ENCODE measurements at places on chromosomes 3 and 15.

- DNase-seq: no peak
Observed at GRCh38 chr15:37891766-37892368, 42.6 kb upstream of the TMCO5A start.

DNA sequence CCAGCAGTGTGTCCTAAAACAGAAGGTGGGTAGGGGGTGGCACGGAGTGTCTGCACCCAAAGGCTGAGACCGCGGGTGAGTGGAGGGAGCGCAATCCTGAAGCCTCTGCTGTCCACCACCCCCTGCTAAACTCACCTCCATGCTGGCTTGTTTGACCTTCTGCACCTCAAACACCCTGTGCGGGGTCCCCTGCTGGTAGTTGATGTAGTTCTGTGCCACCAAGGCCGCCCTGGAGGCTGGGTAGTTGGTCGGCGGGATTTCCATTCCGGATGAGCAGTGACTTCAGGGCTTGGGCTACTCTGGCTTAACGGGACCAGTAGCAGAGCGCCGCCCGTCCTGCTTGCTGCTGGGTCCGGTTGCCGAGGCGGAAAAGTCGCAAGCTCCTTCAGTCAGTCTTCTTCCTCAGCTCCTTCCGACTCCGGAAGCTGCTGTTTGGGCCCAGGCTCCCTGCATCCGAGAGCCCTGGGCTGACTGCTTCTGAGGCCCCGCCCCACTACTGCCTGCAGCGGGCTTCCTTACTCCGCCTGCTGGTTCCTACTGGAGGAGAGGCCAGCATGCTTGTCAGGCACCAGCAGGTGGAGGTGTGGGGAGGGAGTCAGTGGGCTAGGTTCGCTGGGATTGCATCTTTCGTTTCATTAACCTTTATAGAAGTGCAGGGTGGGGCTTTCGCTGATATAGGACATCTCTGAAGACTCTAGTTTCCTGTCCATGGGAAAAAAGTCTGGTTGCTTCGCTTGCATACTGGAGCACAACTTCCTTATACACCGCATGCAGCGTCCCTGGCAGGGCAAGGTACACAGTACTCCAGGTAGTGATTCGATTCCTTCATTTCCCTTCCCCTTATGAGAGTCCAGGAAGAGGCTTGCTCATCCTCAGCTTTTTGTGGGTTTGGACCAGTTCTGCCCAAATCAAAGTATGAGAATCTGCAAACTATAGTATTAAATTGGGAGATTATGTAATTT lies at the start of gene LXN:
LXN (minus strand) TSS at position 434 of the 962 bp plus-strand sequence; CDS start at position 264, 170 bp downstream.
- DNase-seq: peak; percentile 68

DNA sequence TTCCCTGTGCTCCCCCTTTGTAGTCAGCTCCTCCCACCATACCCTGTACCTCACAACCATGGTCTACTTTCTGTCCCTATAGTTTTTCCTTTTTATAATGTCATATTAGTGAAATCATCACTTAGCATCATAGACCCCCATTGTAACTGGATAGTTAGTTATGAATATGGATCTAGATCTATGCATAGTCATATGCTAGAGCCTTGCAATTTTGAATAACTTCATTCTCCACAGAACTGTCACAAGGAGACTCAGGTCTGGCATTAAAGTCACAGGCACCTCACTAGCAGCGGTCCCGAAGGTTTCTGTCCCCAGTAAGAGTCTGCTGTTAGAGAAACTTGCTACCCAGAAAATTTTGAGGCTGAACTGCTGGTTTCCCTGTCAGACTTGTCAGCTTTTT lies 102.0 kb upstream of the NUDT16 start:
- no peak for DNase-seq

DNA sequence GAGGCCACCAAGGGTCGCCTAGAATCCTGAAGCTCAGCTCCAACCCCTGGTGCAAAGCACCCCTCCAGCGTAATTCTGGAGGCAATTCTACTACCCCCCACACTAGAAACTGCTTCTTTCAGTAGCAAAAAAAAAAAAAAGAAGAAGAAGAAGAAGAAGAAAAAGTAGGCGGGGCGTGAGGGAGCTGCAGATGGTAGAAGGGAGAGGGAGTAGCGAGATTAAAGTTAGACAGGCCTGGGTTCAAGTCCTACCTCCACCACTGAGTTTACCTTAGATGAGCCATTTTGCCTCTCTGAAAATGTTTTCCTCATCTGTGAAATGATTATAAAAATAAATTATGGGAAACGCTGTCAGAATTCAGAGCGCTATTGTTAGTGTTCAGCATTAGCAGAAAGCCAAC lies 913 bp downstream of the FAM174B start:
- no peak for DNase-seq

GRCh38 chr15:39204031-39204430 lies 376.8 kb upstream of the THBS1 start:
- no peak for DNase-seq

GRCh38 chr3:24086617-24087404 lies 141.7 kb downstream of the NR1D2 start:
- no peak for DNase-seq

- DNase-seq: no peak
Observed at GRCh38 chr15:82846621-82847020, 37.2 kb downstream of the WHAMM start.

DNA sequence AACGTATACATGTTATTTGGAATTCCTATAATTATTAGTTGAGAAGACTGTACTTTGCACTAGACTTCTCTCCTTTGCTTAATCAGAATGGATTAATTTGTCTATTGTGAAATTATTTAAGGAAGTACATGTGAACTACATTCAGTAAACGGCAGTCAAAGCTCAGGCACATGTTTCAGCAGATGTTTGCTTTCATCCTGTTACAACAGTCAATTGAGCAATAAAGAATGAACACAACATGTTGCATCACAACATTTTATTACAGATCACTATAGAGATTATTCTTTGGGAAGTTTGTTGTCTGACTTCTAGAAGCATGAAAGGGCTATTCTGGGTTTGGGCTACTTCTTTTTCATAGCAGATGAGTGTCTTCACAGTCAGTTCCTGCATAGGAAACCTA lies 39.2 kb downstream of the RAB27A start:
- no peak for DNase-seq

DNA sequence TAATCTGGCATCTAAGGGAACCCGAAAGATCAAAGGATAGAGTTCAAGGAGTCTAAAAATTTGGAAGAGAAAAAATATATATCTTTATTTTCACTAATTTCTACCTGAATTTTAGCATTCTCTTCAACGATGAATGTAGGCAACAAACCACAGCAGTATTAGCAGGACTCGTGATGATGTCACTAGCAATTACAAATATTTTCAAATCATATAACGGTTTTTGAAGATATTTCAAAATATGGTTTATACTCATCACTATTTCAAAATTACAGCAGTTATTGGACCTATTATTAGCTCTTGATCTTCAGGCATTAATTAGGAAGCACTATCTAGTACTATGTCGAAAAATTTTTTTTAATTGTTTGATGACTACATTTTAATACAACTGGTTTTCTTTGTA lies 27.0 kb upstream of the ANKDD1A start:
- DNase-seq: no peak

DNA sequence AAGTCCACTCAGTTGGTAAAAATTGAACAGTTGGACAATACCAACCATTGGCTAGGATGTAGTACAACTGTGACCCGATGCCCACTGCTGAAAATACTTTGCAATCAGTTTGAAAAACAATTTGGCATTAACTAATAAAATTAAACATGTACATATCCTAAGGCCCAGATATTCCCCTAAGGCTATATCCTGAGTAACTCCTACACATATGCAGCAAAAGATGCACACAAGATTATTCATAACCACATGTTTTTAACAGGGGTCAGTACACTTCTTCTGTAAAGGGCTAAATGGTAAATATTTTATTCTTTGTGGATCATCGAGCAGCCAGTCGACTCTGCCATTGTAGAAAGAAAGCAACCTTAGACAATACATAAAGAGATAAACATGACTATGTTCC lies 116.3 kb downstream of the MEX3B start:
- no peak for DNase-seq

DNA sequence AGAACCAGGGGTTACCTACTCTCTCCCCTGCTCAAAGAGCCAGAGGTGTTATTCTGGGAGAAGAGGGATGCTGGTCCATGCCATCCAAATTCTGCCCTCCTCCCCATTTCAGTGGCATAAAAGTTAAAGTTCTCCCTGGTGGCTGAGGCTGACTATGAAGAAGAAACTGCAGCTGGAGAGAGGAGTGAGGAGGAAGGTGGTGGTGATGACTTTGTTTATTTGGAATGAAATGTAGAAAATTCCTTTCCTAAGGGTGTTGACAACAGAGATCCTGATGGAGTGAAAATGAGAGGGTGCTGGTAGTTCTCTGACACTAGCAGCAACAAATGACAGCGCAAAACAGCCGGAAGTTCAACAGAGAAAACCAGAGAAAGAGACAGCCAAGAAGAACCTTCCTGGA lies 100.4 kb downstream of the PCCB start:
- no peak for DNase-seq
